GM12891 (cell line): ENCODE measurements at places on chromosomes 12 and 14.

- DNase-seq, result peak; percentile 15
Measured at GRCh38 chr12:100404769-100405407, 48.0 kb downstream of the SLC17A8 start.

- no peak for DNase-seq
Measured at GRCh38 chr12:16608946-16609539, 3.1 kb upstream of the LMO3 start.

- DNase-seq, result no peak
Measured at GRCh38 chr12:115507951-115508722, 769.4 kb downstream of the MED13L start.

GRCh38 chr14:58663494-58664111 lies 25.8 kb downstream of the DACT1 start:
- no peak for DNase-seq

DNA sequence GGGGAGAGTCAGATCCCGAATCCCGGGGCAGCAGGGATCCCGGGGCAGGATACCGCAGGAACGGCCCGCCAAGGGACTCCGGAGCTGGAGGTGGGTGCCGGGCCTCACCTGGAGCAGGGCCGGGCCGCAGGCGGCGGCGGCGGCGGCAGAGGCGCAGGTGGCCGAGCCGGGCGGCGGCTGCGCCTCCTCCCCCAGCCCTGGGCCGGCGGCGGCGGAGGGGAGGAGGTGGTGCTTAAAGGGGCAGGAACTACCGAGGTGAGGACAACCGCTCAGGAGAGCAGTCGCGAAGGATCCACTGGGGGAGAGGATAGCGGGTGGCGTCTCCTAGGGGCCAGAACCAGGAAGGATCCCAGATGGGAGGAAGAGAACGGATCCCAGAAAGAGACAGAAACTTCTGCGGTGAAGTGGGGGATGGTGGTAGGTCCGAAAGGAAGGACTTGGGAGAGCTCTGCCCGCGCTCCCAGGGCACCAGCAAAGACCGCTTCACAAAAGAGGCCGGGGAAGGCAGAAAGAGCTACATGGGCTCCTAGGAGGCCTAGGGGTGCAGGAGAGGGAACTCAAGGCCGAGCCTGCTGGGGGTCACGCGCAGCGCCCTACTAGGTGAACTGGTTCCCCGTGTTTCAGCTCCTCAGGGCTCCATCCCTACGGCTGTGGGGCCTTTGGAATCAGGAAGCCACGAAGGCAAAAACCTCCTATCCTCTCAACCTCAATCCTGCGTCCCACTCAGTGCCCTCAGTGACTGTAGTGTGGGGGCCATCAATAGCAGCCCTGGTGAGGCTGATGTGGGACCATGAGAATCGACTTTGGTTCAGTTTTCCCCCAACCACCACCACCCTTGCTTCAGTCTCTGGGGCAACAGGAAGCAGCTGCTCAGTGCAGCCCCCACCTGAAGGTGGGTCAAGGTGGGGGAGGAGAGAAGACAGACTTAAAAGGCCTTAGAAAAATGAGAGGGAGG lies 5.0 kb upstream of the BAZ2A start:
- DNase-seq, result no peak
